ENCODE measurements at places on chromosomes 11 and 22.

GRCh38 chr11:114296605-114297372 lies 590 bp downstream of the NNMT start:
- DNase-seq = no peak

DNA sequence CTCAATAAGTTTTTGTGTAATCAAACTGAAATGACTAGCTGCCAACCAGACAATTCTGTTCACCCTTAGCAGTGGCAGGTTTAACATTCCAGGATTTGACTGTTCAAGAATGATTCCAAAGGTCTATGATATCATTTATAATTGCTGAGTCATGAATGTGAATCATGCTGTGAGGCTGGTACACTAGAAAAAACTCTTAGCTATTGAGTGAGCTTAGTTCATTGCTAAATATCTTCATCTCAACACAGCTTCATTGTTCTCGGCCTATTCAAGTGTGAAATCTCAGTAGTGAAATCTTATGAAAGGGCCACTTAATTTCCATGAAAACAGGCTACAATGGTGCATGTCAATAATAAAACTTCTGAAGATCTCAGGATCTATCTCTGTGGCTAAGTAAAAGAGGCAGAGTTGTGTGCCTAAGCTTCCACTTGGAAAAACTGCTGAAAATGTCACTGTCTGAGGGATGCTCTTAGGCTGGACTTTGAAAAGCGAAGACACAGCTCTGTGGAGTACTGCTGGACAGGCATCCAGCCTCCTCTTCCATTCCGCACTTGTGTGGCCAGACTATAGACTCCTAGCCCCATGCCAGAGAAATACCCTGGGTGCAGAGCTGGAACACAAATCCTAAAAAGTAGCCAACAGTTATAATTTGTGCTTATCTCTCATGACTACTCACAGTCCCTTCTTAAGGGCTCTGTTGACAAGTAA lies 12.8 kb downstream of the AQP11 start:
- DNase-seq = no peak

DNA sequence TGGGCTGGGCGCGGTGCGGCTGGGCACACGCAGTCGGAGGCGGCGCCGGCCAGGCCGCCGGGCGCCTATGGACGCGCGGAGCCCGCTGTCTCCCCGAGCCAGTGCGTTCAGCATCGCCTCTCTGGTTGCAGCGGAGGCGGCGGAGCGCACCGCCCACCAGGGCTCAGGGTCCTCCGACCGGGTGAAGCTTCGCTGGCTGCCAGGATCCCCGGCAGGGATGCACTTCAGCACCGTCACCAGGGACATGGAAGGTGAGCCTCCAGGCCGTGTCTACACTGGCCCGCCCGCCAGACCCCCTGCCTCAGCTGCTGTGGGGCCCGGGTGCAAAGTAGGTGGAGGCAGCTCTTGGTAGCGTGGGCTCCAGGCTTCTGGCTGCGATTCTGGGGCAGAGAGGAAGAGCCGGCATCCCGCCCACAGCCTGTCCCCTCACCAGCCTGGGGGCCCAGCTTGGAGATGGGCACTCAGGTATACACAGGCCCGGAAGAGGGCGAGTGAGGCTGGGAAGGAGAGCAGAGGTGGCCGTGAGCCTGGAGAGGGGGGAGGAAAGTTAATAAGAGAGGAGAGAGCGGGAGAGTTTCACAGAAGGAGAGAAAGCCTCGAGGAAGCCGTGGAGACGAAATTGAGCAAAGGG lies 1.0 kb upstream of the TBX1 start:
- DNase-seq = no peak

- DNase-seq = no peak
These were observed 30.1 kb downstream of the GRAMD1B start for GRCh38 chr11:123460012-123460700.

DNA sequence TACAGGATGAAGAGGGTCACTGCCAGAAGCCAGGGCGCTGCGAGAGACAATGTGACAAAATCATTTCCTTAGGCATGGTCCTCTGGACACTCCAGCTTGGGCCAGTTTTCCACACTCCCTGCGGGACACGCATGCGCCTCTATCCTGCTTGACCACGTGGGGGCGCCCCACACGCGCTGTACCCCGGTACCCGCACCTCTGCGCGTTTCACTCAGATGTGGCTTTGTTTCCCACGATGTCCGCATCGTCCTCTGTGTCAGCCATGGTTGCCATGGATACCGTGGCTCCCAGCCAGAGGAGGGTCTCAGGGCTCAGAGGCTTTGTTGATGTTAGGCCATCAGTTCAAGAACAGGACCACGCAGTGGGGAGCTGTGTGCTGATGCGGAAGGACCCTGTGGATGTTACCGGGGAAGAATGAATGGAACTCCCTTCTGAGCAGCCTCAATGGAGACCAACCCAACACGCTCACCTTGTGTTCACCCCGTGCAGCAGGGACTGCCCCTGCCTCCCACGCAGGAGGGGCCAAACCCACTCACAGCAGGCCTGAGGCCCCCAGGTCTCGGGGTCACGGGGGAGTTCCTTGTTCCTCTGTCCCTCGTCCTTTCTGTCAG lies 101.1 kb upstream of the SLC22A12 start:
- no peak for DNase-seq
